ENCODE measurements at places on chromosomes 2 and 18. TPM values are rescaled to one million over a fixed set of nuclear protein-coding genes. Genes with fewer than 3 reads are reported as not detected.

Gene IL1RL2
- 2.2 TPM for total RNA-seq

Gene ZNF396
- 0.37 TPM for total RNA-seq

Gene AQP4
- not detected for total RNA-seq

Gene KDSR
- 27.4 TPM for total RNA-seq

Gene C2orf78
- not detected for total RNA-seq

Gene FAM237A
- not detected for total RNA-seq

Gene SERPINB3
- not detected for total RNA-seq

Gene EDAR
- not detected for total RNA-seq

Gene TACR1
- total RNA-seq, result not detected

Gene SKA1
- total RNA-seq, result 25.4 TPM

Gene FRZB
- under 0.01 TPM for total RNA-seq

Gene ID2
- 26.6 TPM for total RNA-seq

Gene FSIP2
- total RNA-seq, result 0.37 TPM

Gene CDCA7
- total RNA-seq, result 7.7 TPM

Gene RTKN
- total RNA-seq, result 9.6 TPM

Gene MTA3
- total RNA-seq, result 23.5 TPM

Gene MC5R
- total RNA-seq, result not detected

Gene PLCL1
- 0.37 TPM for total RNA-seq

Gene ANKRD30B
- total RNA-seq, result not detected

Gene PGAP1
- total RNA-seq, result 5.9 TPM

Gene SNORC
- total RNA-seq, result 0.98 TPM

Gene BOK
- 11.4 TPM for total RNA-seq

Gene DYSF
- total RNA-seq, result 0.20 TPM
